Myocyte (in vitro differentiated cells): ENCODE measurements at places on chromosomes 16 and 17.

DNA sequence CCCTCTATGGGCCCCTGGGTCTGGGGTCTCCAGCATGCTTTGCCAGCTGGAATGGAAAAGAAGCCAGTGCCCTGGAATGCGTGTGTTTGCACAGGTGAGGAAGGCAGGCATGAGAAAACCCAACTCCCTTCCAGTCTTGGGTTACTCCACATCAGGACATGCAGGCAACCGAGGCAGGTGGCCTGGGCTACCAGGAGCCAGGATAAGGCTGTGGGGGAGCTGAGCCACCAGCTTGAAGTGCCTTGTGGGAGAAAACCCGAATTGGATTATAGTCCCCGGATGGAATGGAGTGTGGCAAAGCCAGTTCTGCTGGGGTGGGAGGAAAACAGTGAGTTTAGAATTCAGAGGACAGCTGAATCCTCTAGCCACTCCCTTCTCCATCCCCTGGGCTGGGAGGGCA is 7.2 kb downstream of the SRCIN1 start:
- peak; percentile 65 for DNase-seq

- peak; percentile 86 for DNase-seq
These were observed 53.9 kb upstream of the ERCC4 start for GRCh38 chr16:13866073-13866472.

GRCh38 chr17:5508810-5509209 is 22.4 kb downstream of the MIS12 start:
- DNase-seq, result no peak

GRCh38 chr16:81669473-81670350 is 109.4 kb upstream of the PLCG2 start:
- no peak for DNase-seq

DNA sequence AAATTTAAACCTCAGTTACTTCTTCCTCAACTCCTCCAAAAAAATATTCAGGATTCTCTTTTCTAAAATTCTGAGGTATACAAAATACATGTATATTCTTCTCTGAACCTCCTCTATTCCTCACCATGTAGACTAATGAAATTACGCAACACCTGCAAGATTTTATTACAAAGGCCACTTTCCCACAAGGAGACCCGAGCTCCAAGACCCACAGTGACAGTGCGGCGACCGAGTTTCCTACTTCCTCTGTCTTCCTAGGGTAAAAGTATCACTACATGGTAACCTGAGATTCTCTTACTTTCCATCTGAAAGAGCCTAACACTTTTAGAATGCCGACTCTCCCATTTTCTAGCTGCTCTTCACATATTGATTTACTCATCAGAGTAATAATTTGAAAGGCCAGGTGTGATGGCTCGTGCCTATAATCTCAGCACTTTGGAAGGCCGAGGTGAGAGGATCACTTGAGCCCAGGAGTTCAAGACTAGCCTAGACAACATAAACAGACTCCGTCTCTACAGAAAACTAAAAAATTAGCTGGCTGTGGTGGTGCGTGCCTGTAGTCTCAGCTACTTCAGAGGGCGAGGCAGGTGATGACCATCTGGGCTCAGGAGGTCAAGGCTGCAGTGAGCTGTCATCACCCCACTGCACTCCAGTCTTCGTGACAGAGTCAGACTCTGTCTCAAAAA is 35.7 kb downstream of the CYTH1 start:
- no peak for DNase-seq

GRCh38 chr17:50952013-50952412 is 85.9 kb upstream of the TOB1 start:
- peak; percentile 97 for DNase-seq

DNA sequence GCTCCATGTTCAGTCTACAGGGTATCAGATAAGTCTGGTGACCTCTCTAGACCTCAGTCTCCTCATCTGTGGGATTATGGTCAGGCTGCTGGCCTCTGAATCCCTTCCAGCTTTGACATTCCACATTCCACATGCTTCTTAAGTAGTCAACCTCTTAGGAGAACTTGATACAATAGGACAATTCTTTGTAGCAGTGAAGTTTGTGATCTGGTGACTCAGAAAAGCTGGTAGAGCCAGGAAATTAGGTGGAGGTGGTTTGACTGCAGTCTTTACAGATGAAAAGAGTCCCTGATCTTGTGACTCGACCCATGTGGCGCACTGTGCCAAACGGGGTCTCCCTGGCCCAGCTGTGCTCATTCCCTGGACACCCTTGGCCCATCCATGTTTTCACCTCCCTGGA is 147.8 kb downstream of the NTN1 start:
- no peak for DNase-seq
